T-helper 1 cell (primary cell): ENCODE measurements at places on chromosomes 6 and 20.

DNA sequence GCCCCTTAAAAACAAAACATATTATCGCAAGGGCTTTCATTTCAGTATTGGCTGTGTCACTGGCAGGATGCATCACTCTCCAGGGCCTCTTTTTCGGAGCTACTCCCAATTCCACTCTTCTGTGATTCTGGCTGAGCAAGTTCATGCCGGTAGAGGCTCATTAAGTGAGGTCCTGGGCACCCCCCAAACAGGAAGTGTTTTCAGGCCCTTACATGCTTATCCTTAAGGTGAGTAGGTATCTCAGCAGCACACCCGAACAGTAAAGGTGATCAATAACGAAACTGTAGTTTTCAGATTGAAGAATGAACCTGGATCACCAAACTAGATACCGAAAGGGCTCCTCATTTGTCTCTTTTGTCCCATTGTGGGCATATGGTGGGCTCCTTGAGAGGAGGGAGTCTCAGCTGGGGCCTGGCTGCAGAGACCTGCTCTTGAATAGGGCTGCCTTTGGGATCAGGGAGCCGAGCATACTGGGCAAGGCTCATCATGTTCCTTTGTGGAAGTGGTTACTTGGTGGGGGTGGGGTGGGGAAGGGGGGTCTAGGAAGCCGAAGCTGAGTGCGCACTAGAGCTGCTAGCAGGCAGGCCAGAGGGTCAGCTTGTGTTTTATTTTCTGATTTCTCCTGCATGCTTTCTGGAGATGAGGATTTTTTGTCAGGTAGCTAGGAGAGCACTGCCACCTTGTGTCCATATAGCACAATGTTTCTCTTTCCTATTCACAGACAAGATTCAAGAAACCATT, 65.2 kb downstream of the CDS2 start:
- DNase-seq = peak; percentile 63

- no peak for DNase-seq
These were observed 123.0 kb downstream of the HMGCLL1 start for GRCh38 chr6:55456016-55456415.

DNA sequence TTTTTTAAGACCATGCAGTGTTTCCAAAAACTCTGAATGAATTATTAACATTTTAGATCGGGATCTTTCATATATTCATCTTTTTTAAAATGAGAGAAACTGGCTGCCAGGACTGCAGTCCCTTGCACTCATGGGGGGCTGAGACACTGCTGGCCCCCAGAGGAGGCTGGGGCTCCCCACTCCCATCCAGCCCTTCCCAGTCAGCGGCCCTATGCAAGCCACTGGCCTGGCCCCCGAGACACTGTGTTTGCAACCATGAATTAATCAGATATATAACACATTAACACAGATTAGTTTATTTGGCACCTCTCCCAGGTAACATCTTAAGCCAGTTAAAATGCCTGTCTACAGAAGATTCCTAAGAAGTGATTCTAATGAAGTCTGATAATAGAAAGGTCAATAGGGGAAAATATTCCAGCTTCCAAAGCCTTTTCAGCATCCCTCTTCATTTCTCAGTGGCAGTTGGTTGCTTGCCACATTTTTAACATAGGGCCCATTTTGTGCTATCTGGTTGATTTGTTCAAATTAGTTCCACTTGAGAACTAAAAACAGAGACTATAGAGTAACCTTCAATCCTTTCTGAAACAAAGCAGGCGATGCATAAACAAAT, 184.4 kb upstream of the FBXL4 start:
- DNase-seq = no peak

GRCh38 chr20:38726804-38727606, 2.7 kb downstream of the SLC32A1 start:
- DNase-seq = peak; percentile 32

- no peak for DNase-seq
These were observed 166.4 kb upstream of the IRAK1BP1 start for GRCh38 chr6:78700991-78701390.

- DNase-seq = no peak
These were observed 583.4 kb downstream of the BCKDHB start for GRCh38 chr6:80689716-80690395.

DNA sequence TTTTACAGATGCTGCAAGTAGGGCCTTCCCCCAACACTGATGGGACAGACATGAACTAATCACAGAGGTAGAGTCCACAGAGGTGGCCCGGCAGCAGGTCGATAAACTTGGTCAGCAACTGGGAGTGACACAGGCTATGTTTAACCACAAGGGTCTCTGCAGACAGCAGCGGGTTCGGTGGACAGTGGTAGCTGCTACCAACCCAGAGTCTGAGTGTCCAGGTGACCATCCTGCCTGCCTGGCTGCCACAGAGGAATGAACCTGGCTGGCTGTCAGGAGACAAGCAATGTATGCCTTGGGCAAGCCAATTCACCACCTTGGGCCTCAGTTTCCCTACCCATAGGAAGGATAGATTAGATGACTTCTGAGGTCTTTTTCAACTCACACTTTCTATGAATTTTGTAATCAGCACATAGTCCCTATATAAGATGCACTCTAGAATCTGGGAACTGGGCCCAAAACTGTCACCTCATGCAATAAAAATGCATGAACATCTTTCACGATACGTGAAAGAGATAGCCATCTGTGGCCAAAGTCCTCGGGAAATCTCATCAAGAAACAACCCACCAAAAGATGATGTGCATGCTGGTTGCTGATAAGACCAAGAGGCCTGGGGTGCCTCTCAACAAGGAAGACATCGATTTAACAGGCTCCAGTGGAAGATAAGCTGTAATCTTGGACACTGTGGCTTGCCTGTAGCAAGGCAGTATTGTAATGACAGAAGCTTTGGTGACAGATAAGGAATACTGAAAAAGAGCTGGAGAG, 30.5 kb downstream of the MDGA1 start:
- DNase-seq = no peak

GRCh38 chr6:90082847-90083246, 188.6 kb downstream of the GJA10 start:
- no peak for DNase-seq

- DNase-seq = no peak
These were observed 22.7 kb downstream of the COL12A1 start for GRCh38 chr6:75183099-75183541.

DNA sequence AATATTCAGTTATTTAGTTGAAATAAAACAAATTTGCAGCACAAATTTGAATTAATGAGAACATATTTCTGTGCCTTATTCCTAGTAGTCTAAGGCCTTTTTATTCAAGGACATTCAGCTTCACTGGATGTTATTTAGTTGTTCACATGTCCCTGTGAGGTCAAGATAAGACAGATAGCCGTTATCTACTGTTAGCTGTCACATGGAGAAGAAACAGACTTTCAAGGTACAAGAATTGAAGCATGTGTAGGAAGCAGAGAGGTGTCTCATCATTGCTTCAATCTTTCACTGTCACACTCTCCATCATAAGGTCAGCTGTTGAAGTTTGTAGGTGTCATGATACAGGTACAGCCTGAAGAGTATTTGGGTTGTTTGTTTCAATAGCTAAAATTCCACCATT, 112.9 kb upstream of the JAG1 start:
- DNase-seq = no peak

GRCh38 chr6:169536446-169537170, 165.2 kb downstream of the WDR27 start:
- no peak for DNase-seq

GRCh38 chr6:79613912-79614311, 17.2 kb upstream of the SH3BGRL2 start:
- DNase-seq = no peak

GRCh38 chr6:39266782-39267355, 37.6 kb upstream of the KCNK5 start:
- DNase-seq = no peak

DNA sequence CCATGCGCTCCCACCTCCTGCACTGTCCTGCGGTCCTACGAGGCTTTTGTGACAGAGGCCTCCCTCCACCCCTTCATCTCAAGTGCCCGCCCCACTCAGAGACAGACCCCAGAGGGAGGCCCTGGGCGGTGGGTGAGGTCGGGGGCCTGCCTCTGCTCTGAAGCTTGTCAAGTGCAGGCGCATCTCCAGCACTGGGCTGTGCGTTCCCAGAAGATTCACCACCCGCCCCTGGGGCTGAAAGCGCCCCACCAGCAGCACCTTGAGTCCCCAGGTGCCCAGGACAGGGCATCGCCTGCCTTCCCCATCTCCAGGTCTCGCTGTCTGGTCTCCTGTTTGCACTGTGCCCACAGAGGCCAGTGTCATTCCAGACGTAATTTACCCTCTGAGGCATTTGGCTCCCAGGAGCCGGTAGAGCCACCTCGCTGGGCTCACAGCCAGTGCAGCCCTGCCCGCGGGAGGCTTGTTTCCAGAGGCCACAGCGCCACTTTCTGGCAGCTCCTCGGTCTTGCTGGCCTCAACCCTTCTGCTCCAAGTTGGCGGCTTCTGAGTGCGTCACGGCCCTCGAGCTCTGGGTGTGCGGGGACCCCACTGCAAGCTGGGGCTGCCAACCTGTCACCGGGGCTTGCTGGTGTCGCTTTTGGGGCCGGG, 191.1 kb downstream of the TAF4 start:
- no peak for DNase-seq

- DNase-seq = no peak
These were observed 311.4 kb downstream of the EPM2A start for GRCh38 chr6:145423936-145424335.

DNA sequence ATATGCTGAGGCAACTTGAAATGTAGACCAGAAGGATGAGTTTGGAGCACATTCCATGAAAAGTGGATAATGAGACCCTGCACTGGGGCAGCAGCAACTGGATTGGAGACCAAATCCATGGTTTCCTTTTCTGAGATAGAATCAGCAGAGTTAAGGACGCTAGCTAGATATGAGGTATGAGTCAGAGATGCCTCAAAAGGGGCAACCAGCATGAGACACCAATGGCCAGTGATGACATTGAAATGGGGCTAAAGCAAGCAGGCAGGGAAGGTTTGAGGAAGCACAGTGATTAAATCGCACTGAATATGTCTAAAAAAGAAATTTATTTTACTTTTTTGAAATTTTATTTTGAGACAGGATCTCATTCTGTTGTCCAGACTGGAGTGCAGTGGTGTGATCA, 802.4 kb downstream of the TFAP2A start:
- DNase-seq = no peak

DNA sequence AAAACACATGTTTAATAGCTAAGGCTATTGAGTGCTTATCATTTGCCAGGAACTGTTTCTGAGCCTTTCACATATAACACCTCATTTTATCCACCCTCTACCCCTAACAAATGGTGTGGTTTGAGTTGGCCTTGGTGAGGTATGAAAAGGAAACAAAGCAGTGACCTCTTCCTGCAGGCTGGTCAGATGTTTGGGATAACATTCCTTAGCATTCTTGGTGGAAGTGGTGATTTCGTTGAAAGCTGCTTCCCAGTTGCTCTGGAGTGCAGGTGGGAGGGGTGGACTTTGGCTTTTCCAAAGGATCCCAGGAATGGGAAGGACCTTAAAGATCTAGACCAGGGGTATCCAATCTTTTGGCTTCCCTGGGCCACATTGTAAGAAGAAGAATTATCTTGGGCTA, 41.3 kb downstream of the CARMIL1 start:
- DNase-seq = no peak

DNA sequence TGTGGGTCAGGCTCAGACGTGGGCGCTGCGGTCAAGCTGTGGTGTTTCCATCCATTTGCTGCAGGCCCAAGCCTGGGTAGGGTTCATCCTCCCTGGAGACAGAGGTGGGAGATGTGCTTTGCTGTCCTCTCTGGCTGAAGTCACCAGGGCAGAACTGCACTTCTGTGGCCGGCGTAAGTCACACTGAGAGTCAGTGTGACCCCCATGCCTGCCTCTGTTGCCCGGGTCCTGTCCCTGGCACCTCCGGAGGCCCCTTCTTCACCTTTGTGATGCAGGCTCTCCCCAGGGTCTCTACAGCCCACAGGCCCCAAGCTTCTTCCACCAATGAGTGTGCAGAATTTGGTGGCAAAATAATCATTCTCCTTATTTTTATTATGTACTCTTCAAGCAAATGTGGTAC, 53.8 kb upstream of the DACT2 start:
- no peak for DNase-seq

DNA sequence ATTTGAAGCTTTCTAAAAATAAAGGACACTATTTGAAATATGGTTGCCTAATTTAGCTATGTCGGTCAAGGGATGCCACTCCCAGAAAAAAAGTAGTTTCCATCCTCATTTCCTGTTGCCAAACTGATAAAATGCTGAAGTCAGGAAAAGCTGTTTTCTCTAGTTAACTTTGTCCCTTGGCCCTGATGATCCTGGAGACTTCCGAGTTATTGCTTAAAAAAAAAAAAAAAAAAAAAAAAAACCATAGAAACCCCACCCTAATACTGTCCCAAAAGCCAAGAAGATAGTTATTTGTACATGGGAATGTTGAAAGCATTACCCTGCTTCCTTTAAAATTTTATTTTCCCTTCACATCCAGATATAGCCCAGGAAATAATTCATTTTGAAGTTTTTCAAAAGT, 236.7 kb downstream of the SOD2 start:
- DNase-seq = no peak

- DNase-seq = no peak
These were observed 8.4 kb downstream of the MBOAT1 start for GRCh38 chr6:20203561-20204511.

DNA sequence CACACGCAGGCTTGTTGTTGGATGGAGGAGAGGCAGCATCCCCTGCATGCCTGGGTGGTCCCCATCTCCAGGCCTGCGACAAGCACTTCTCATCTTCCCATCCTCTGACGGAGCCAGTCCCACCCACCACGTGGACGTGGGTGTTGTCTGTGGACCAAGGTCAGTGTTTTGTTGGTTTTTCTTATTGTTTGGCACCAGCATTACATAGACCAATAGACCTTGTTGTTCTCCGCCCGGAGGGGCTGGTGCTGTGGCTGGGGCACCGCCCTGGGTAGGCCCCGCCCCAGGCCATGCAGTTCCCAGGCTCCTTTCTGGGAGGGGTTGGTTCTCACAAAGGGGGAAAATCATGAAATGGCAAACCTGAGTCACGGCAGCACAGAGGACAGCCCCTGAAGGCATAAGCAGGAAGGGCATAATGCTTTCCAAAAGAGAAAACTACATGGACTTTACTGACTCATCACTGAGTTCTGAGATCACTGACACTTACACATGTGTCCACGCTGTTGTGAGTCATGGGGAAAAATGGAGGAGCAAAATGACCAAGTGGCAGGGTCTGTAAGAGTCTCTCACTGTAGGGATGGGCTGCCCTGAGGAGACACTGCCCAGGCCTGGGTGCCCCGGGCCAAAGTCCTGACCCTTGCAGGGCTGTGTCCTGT, 90.8 kb downstream of the THBS2 start:
- DNase-seq = no peak
